ENCODE measurements at places on chromosomes 4 and X.
A peak's percentile ranks its signal among the peaks of the same experiment; 100 is the strongest.

GRCh38 chr4:159185591-159186023, 82.7 kb downstream of the RAPGEF2 start:
- H3K27me3 ChIP-seq, result no peaks in the 10 kb centered on the region
- peaks cover 6% of the 10 kb centered on the region for H3K4me1 ChIP-seq
- no peaks in the 10 kb centered on the region for H3K36me3 ChIP-seq

DNA sequence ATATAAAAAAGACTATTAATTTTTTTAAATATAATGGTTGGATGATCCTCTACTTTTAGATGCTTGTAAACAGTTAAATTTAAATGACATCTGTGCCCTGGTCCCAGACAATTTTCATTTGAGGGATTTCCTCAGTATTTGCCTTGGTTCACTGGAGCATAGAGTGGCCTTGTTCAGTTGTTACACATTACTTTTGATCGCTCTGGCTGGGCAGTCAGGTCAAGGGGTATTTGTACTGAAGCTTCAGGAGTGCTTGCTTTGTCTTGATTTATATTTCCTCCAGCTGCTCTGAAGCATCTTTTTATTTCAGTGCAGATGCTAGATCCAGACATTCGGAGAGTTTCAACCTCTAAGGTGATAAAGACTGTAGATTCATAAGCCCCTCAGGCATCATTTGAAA, 50.0 kb downstream of the COMMD8 start:
- H3K27ac ChIP-seq, result no peak overlapping the region
- H3K4me3 ChIP-seq, result no peak overlapping the region
- H3K27me3 ChIP-seq, result no peaks in the 10 kb centered on the region
- DNase-seq, result no peak
- H3K4me1 ChIP-seq, result peaks cover 8% of the 10 kb centered on the region
- H3K36me3 ChIP-seq, result no peaks in the 10 kb centered on the region

DNA sequence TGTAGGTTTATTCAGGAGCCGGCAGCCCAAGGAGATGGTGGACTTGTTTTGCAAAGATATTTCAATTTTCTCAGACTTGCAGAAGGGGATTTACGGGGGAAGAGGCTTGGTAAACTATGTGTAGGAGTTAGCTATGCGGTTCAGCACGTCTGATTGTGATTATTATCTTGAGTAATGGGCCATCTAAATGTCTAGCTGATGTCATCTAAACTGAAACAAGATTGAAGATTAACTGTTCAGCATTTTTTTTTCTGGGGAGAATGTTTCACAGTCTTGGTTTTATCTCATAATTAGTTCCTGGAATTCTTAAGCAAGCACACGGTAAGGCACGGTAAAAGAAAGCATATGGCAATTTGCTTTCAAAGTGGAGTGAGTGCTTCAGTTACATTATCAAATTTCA, 207.3 kb upstream of the CXorf51B start:
- H3K4me3 ChIP-seq, result no peak overlapping the region
- no peak for DNase-seq
- H3K36me3 ChIP-seq, result no peaks in the 10 kb centered on the region
- no peaks in the 10 kb centered on the region for H3K27me3 ChIP-seq

GRCh38 chrX:101081231-101081630, 2.6 kb downstream of the TMEM35A start:
- H3K27me3 ChIP-seq, result peaks cover 5% of the 10 kb centered on the region
- no peaks in the 10 kb centered on the region for H3K36me3 ChIP-seq
- H3K27ac ChIP-seq, result no peak overlapping the region
- DNase-seq, result no peak

GRCh38 chr4:125368671-125369081, 53.9 kb downstream of the FAT4 start:
- H3K4me1 ChIP-seq, result no peaks in the 10 kb centered on the region
- H3K36me3 ChIP-seq, result peaks cover 7% of the 10 kb centered on the region
- DNase-seq, result no peak
- H3K27ac ChIP-seq, result no peak overlapping the region

DNA sequence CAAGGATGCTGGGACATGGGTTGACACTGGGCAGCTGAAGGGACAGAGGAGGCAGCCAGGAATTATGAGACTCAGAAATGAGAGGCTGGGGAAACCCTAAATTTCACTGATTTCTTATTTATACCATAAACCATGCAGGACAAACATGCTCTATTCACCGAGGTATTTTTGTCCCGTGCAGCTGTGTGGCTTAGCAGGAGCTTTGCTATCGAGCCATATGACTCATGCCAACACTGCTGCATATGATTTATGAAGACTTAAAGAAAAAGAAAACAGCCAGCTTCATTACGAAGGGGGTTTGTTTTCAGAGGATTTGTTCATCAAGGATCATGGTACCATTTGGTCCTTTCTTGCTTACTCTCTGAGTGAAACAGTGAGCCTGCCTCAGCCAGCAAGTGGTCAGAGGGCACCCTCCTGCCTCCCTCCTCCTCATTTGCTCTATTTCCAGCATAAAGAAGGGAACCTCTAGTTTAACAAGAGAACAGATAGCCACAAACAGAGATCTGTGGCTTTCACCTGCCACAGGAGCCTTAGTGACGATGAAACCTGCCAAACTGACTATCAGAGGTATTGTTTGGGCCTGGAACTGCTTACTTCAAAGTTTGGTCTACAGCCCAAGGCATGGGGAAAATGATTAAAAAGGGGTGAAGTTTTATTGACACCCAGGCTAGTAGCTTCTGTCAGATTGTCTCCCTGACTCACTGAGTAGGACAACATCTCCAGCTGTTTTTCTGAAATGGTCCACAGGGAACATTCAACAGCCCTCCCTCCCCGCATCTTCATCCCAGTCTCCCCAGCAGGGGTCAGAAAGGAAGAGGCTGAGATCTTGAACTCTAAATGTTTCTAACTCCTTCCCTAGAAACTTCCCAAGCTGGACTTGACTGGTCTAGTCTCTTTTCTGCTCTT, 80.1 kb upstream of the MAML3 start:
- peaks cover 48% of the 10 kb centered on the region for H3K4me1 ChIP-seq
- H3K4me3 ChIP-seq, result peak overlapping the region; percentile 8
- H3K27ac ChIP-seq, result no peak overlapping the region
- no peaks in the 10 kb centered on the region for H3K36me3 ChIP-seq
- no peaks in the 10 kb centered on the region for H3K27me3 ChIP-seq

- H3K4me3 ChIP-seq, result no peak overlapping the region
- H3K4me1 ChIP-seq, result no peaks in the 10 kb centered on the region
- no peak for DNase-seq
- no peaks in the 10 kb centered on the region for H3K27me3 ChIP-seq
Measured at GRCh38 chr4:129239088-129239487, 143.1 kb downstream of the C4orf33 start.

DNA sequence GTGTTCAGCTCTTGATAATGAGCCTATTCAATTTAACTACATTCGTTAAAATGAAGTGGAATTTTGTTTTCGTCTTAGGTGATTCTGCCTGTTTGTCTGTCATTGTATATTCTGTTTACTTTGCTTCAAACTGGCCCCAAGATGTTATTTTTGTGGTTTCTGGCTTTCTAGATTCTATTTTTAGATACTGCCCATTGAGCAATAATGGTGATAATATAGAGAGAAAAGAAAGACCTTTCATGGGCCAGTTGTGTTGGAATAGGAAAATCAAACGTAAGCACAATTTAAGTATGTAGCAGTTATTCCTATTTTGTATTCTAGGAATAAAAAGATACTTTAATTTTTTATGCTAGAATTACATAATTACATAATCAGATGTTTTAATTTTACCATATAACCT, 4.0 kb downstream of the CDKN2AIP start:
- peaks cover 37% of the 10 kb centered on the region for H3K4me1 ChIP-seq
- peak overlapping the region; percentile 39 for H3K4me3 ChIP-seq
- peaks cover 21% of the 10 kb centered on the region for H3K36me3 ChIP-seq
- no peak for DNase-seq
- no peak overlapping the region for H3K27ac ChIP-seq

DNA sequence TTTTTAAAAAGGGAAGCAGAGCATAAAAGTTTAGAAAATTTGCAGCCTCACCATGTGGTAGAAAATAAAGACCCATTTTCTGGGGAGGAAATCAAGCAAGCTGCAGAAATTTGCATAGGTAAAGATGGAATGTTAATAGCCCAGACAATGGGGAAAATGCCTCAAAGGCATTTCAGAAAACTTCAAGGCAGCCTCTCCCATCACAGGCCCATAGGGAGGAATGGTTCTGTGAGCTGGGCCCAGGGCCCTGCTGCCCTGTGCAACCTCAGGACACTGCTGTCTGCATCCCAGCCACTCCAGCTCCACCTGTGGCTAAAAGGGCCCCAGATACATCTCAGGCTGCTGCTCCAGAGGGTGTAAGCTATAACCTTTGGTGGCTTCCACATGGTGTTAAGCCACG, 137.9 kb downstream of the INPP4B start:
- H3K4me3 ChIP-seq, result no peak overlapping the region
- DNase-seq, result no peak
- H3K27ac ChIP-seq, result no peak overlapping the region
- H3K36me3 ChIP-seq, result no peaks in the 10 kb centered on the region
- H3K4me1 ChIP-seq, result no peaks in the 10 kb centered on the region

GRCh38 chr4:111923786-111924185, 221.5 kb upstream of the FAM241A start:
- H3K4me1 ChIP-seq, result no peaks in the 10 kb centered on the region
- DNase-seq, result no peak
- H3K27me3 ChIP-seq, result no peaks in the 10 kb centered on the region
- no peak overlapping the region for H3K4me3 ChIP-seq

DNA sequence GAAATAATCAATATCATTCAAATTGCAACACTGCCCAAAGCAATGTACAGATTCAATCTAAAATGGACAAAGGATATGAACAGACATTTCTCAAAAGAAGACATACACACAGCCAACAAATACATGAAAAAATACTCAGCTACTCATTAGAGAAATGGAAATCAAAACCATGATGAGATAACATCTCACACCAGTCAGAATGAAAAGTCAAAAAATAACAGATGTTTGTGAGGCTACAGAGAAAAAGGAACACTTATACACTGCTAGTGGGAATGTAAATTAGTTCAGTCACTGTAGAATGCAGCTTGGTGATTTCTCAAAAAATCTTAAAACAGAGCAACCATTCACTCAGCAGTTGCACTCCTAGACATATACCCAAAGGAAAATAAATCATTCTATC, 205.2 kb downstream of the DKK2 start:
- no peaks in the 10 kb centered on the region for H3K27me3 ChIP-seq
- DNase-seq, result no peak
- H3K27ac ChIP-seq, result no peak overlapping the region
- H3K4me1 ChIP-seq, result no peaks in the 10 kb centered on the region
- no peaks in the 10 kb centered on the region for H3K36me3 ChIP-seq
- no peak overlapping the region for H3K4me3 ChIP-seq

DNA sequence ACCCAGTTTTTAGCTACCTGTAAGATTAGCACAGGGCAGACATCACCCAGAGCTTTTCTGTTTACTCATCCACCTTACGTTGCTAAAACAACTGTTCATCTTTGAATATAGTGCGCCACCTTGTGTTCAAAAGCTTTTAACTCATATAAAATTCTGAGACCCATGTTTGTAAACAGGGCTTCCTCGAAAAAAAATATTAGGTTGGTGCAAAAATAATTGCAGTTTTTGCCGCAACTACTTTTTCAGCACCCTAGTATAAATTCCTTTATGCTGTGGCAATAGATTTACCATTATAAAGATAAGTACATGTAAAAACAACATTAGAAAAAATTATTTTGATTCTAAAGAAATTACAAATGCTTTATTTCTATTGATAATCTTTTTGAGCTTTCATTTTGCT, 147.9 kb downstream of the LRBA start:
- no peak overlapping the region for H3K4me3 ChIP-seq
- H3K27me3 ChIP-seq, result no peaks in the 10 kb centered on the region

DNA sequence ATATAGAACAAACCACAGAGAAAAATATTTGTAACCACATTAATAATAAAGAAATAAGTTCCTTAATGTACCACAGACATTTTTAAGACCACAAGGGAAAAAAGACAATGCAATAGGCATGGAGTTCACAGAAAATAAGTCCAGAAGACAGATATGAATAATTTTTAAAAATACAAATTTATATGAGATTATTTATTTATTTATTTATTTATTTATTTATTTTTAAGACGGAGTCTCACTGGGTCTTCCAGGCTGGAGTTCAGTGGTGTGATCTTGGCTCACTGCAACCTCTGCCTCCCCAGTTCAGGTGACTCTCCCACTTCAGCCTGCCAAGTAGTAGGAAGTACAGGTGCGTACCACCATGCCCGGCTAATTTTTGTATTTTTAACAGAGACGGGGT, 53.7 kb downstream of the THAP9 start:
- no peak overlapping the region for H3K27ac ChIP-seq
- no peak overlapping the region for H3K4me3 ChIP-seq
- H3K4me1 ChIP-seq, result no peaks in the 10 kb centered on the region
- H3K36me3 ChIP-seq, result peaks cover 4% of the 10 kb centered on the region
- DNase-seq, result no peak

- peaks cover 27% of the 10 kb centered on the region for H3K4me1 ChIP-seq
- no peak for DNase-seq
- H3K27me3 ChIP-seq, result no peaks in the 10 kb centered on the region
- H3K4me3 ChIP-seq, result no peak overlapping the region
Measured at GRCh38 chr4:75037252-75037651, 104.3 kb downstream of the PARM1 start.

DNA sequence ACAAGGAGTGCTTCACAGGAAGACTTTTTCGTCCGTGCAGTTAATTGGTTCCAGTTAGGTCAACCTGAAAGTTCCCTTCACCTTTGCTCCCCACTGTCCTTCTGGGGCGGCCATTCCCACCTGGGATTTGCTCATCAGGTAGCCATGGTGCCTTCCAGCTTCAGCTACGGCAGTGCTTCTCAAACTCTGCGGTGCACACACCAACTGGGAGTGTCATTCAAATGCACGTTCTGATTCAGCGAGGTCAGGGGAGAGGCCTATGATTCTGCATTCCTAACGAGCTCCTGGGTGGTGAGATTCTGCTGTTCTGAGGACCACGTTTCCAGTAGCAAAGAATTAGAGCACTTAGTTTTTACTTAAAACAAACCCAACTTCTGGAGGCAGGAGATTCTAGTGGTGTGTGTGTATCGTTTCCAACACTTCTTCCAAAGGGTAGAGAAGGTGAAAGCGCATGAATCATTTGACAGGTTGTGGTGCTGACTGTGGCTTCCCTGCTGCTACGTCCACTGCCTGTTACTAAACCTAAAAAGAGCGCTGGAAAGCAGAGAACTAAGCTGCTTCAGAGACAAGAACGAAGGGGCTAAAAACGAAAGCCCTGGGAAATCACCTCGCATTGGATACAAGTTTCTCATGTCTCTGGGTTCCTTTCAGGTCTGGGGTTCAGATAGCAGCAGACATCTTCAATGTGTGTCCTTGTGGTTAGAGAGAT, 4.7 kb upstream of the HELT start:
- no peak for DNase-seq
- H3K4me1 ChIP-seq, result peaks cover 9% of the 10 kb centered on the region
- H3K36me3 ChIP-seq, result no peaks in the 10 kb centered on the region
- H3K27ac ChIP-seq, result no peak overlapping the region
- H3K4me3 ChIP-seq, result no peak overlapping the region
